ENCODE measurements at places on chromosomes 3 and 15.

- DNase-seq = no peak
These were observed 252.0 kb downstream of the CLSTN2 start for GRCh38 chr3:140187028-140187427.

GRCh38 chr3:29668728-29669127, 387.9 kb downstream of the RBMS3 start:
- DNase-seq = no peak

- DNase-seq = no peak
These were observed 3.4 kb upstream of the CTNNB1 start for GRCh38 chr3:41195946-41196345.

- no peak for DNase-seq
These were observed 38.3 kb downstream of the IFT57 start for GRCh38 chr3:108183971-108184370.

- DNase-seq = no peak
These were observed 25.7 kb upstream of the ANO10 start for GRCh38 chr3:43647331-43648166.

DNA sequence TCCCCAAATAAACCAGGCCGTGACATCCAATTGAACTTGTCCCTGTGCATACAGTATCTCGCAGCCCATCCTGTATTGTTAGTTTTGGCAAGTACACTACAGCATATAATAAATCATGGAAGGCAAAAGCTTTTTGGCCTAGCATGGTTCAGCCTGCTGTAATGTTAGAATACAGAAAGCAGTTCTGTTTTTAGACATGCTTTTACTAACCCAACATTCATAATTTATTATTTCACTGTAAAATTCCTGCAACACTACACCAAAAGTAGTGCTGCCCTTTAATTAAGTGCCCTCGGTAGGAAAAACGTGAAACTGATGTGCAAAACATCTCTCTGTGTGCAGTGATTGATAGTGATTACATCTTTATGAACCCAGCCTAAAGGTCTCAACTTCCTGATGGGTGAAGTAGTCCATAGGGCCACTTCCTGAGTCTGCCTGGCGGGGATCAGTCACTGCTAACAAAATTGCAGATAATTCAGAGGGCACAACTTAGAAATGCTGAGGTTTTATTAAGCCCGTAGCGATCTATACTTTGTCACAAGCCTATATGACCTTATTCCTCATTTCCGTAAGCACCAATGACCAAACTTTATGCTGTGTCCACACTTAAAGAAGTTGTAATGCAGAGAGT, 227.8 kb downstream of the CDIN1 start:
- DNase-seq = no peak

Data from ELR (cell line).